Activated CD8-positive, alpha-beta memory T cell treated with anti-CD3 and anti-CD28 coated beads for 4 hours (primary cell): ENCODE measurements at places on chromosomes 2 and 18.

GRCh38 chr2:30026091-30027055, 105.0 kb upstream of the ALK start:
- no peak for DNase-seq

DNA sequence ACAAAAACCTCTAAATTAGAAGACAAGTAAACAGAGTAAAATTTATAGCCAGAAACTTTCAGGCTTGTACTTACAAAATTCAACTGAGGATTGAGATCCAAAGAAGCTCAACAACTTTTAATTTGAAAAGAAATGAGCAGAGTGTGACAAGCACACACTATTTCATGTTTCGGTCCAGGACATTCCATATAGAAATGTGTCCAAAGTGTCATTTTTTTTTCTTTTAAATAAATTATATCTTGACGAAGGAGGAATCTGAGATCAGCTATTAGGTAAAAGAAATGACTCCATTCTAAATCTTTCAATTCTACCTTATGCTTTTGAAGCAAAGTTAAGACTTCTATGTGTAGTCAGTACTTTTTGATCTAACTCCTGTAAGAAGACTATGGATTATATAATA, 4.6 kb downstream of the FN1 start:
- no peak for DNase-seq

DNA sequence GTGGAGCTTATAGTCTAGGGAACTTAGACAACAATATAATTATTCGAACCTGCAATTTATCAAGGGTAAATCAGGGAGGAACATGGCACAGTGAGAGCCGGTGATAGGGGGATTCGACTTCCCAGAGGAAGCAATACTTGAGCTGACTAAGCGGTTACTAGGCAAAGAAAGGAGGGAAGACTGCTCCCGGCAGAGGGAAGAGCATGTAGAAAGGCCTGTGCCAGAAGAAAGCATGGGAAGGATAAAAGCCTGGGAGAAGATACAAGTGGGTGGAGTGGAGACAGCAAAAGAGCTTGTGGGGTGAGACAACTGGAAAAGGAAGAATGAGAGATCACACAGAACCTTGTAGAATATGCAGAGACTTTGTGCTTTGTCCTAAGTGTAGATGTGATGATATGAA, 93.3 kb downstream of the MARCHF4 start:
- DNase-seq, result no peak

- no peak for DNase-seq
Observed at GRCh38 chr2:197515315-197515738, 539 bp upstream of the MOB4 start.

DNA sequence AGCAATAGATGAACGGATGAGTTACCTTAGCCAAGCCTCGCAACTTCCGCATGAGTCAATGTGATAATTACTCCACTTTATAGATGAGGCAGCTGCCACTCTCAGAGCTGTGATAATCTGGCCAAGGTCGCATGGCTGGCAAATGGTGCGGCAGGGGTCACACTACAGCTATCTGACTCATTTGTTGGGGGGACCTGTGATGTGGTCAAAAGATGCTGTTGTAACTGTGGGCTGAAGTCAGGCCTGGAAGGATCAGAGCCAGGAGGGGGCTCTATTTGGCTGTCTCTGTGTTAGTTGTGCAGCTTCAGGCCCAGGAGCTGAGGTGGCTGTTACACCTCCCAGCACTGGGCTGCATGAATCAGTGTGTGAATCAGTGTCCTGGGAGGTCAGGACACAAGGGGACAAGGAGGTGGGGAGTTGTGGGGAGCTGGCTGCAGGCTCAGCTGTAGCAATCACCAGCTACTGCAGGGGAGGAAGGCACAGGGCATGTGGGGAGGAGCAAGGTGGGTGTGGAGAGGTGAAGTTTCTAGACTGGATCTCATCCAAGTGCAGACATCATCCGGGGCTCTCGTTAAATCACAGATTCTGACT, 33.1 kb downstream of the NGEF start:
- DNase-seq, result no peak

GRCh38 chr2:120875431-120875830, 139.8 kb downstream of the GLI2 start:
- no peak for DNase-seq

GRCh38 chr2:215764441-215765048, 248.8 kb downstream of the MREG start:
- DNase-seq, result no peak

- DNase-seq, result no peak
Observed at GRCh38 chr2:60119778-60120177, 433.7 kb downstream of the BCL11A start.

DNA sequence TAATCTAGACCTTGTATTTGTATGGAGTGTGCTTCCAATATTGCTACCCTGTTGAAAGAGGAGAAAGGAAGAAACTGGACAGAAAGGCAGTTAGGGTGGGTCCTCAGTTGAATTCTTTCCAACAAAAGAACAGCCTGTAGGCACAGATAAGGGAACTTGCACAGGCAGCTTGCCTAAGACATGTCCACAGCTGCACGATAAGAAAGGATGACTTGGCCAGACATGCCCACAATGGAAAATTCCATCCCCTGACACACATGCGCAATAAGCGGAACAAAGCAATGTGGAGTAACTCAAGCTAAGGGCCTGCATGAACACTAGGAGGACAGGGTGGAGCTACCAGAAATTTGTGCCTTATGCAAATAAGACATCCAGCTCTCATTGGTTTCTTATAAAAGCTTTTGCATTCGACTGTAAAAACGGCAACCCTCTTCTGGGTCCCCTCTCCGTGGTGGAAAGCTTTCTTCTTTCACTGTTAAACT, 1084.7 kb upstream of the NXPH2 start:
- DNase-seq, result no peak

DNA sequence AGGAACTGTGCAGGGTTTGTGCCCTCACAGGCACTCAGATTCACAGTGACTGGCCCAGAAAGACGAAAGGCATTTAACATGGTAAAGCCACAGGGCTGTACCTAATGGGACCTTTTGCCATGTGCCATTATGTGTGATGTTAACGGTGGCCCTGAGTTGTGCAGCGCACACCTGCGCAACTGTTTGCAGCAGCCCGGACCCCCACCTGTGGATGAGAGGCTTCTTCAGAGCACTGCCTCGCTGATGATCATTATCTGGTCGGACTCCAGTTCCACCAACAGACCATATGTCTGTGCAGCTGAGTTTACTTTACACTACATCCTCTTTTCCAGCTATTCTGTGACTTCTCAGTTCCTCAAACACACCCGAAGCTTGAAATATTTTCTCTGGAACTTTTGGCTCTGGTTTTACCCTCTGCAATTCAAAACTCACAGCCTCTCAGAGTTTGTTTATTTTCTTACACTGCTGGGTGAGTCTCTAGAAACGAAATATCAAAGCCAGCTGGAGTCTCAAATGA, 35.6 kb upstream of the UBE2F start:
- no peak for DNase-seq

- no peak for DNase-seq
Observed at GRCh38 chr18:58413667-58414628, 214.9 kb downstream of the ALPK2 start.

GRCh38 chr2:47052847-47053246, 102.3 kb downstream of the STPG4 start:
- DNase-seq, result no peak

- DNase-seq, result no peak
Observed at GRCh38 chr18:7383002-7383980, 152.4 kb downstream of the LRRC30 start.

DNA sequence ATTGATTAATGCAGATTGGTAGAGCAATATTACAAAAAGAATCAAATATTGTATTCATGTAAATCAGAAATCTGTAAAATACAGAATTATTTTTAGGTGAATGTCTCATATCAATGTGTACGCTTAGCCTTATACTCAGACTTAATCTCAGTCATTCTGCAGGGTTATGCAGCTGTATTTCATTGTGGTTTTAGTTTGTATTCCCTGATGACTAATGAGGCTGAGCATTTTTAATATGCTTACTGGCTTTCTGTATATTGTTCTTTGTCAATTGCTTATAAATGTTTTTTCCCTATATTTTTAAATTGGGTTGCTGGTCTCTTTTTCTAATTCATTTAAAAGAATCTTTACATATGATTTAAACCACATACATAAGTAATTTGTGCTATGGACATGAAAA, 50.1 kb downstream of the CDH19 start:
- no peak for DNase-seq

- DNase-seq, result no peak
Observed at GRCh38 chr2:217410681-217410960, 550.8 kb upstream of the TNP1 start.

DNA sequence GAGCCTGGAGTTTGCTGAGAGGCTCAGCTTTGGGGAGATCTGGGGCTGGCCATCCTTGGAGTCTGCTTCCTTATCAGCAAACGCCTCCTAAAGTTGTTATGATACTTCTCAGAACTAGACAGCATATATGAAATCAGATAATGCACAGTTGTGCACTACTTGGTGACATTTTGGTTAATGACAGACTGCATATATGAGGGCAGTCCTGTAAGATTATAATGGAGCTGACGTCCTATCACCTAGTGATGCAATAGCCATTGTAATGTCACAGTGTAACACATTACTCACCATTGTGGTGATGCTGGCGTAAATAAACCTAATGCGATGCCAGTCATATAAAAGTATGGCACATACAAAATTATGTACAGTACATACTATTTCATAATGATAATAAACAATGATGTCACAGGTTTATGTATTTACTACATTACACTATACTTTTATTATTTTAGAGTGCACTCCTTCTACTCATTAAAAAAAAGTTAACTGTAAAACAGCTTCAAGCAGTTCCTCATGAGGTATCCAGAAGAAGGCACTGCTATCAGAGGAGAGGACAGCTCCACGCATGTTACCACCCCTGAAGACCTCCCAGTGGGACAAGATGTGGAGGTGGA, 298.1 kb upstream of the REV1 start:
- no peak for DNase-seq

- DNase-seq, result no peak
Observed at GRCh38 chr2:238714038-238714528, 133.8 kb upstream of the TWIST2 start.

DNA sequence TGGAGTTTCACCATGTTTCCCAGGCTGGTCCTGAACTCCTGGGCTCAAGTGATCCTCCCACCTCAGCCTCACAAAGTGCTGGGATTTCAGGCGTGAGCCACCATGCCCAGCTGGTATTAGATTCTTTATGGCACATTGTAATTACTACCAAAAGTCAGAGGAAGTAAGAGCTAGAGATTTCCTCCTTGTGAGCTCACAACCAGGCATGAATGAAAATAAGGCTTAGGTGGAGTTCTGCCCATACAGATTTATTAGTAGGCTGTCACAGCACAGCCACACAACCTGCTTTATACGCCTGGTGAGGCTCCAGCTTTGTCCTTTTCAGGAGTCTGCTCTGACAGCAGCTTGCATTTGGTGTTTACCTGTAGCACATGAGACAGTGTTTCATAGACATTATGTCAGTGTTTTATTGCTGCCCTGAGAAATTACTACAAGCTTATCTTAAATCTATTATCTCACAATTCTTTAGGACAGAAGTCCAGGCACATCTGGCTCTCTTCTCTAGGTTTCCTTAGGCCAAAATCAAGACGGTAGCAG, 156.6 kb downstream of the TANC1 start:
- DNase-seq, result no peak

DNA sequence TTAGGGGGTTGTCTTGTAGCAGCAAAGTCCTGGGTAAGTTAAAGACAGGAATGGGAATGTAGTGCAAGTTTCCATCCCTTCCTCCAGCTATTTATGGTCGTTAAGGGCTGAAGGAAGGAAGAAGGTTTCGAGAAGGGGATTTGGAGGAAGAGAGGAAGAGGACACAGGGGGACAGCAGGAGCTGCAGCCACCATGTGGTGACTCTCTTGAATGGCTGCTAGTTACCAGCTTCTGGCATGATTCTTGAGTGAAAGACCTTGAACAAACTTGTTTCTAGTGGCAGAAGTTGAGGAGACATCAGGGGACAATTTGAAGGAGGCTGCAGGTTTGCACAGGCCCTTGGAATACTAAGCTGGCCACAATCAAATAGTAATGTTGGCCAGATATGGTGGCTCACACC, 116.6 kb downstream of the MTX2 start:
- no peak for DNase-seq

GRCh38 chr2:61177727-61178549, 15.9 kb downstream of the C2orf74 start:
- peak; percentile 7 for DNase-seq

DNA sequence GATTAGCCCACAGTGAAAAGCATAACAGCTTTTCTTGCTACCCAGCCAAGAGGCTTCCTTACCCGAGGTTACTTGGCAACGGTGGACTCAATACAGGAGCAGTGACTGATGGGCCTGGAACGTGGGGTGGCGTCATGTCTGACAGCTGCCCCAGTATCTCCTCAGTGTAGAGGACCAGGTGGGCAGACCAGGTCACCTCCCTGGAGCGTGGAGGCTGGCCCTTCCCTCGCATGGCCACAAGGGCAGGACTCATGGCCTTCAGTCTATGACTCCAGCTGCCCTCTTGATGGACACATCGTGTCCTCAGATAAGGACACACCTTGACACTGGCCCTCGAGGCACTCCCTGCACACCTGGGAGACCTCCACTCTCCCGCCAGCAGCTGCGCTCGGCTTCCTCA, 6.4 kb downstream of the ASPRV1 start:
- DNase-seq, result no peak

DNA sequence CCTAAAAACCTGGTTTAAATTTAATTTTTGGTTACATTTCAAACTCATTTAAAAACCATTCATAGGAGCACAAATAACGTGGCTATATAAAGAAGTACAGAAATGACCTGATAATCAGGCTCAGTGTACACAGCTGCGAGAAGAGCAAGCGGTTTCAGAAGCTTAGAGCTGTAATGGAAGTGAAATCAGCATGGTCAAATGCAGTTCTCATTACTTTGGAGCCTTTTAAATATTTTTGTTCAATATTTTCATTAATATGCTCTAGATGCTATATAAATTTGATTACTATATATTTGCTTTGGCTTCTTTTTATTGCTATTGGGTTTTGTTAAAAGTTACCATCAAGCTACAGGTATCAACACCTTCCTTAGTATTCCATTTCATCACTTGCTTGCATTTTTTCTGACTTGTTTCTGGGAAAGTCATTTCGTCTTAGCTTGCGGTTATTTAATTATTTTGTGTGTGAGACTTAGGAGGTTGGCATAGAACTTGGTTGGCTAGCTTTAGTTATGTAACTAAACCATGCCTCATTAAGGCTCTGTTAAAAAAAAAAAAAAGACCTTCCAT, 58.7 kb downstream of the AFTPH start:
- DNase-seq, result no peak

DNA sequence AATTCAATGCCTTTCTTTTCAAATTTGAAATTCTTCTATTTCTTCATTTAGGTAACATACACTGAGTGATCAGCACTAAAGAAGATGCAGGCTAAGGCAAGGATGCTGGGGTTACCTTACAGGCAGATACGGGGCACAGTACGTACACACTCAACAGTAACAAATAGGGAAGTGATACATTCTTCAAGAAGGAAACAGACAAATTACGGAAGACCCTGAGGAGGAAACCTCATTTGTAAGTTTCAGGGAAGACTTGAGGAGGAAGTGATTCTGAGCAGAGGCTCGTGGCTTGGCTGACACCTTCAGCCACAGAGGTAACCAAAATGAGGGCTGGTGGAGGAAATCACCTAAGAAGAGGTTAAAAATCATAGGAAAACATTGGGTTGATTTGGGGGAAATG, 1108.3 kb upstream of the KLHL29 start:
- no peak for DNase-seq

GRCh38 chr2:37740164-37740739, 68.8 kb upstream of the CDC42EP3 start:
- DNase-seq, result no peak
